Aorta (tissue), 5 donors: ENCODE measurements at places on chromosomes 1 and 21. TPM values are rescaled to one million over a fixed set of nuclear protein-coding genes. Genes with fewer than 3 reads are reported as not detected.
A peak's percentile ranks its signal among the peaks of the same experiment; 100 is the strongest.

OR1C1 gene
- total RNA-seq = not detected

OLFM3 gene
- total RNA-seq = not detected

- DNase-seq = no peak
Measured at GRCh38 chr1:147635342-147635741, 35.0 kb downstream of the ACP6 start.

- no peak for DNase-seq
Measured at GRCh38 chr1:33378524-33378923, 52.4 kb downstream of the PHC2 start.

- no peak for DNase-seq
Measured at GRCh38 chr1:221290669-221291068, 411.4 kb downstream of the HLX start.

DNA sequence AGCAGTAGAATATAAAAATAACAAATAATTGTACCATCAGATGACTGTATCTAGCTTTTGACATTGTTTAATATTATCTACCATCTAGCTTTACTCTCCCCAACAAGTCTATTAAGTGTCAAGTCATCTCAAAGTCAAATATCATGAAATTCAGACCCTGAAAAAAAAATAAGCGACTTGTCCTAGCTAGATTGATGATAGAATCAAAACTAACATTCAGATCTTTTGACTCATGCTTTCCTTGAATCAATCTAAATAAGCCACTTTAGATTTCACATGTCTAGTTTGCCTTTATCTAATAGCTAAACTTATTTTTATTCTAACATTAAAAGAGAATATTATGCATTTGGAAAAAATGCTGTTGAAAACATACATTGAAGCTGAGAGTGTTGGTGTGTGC is 35.4 kb downstream of the CRB1 start:
- no peak for DNase-seq

DNA sequence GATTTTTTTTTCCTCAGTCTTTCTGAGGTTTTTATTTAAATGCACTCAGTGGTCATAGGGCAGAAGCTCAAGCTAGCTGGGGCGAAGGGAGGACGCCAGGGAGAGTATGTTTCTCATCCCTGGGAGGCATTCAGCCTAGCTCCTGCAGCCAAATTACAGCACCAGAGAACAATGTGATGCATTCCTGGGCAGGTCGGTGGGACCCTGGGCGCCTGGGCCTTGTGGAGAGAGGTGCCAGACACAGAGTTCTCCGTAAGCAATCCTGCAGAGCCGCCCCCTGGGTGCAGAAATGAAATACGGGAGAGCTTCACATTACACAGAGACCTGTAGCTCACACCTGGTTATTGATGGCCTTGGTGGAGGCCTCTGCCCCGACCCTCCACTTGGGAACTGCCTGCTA is 15.5 kb downstream of the WNT2B start:
- no peak for DNase-seq

SH3GLB1 gene
- 103 TPM for total RNA-seq

GSTM1 gene
- 63.8 TPM for total RNA-seq

GRCh38 chr1:164667600-164667999 is 108.6 kb downstream of the PBX1 start:
- DNase-seq = no peak

- peak; percentile 98 for DNase-seq
Measured at GRCh38 chr1:153566414-153567371, 1.0 kb upstream of the S100A2 start.

FCAMR gene
- not detected for total RNA-seq
